NCI-H460 (cell line): ENCODE measurements at places on chromosomes 4 and X.
A peak's percentile ranks its signal among the peaks of the same experiment; 100 is the strongest.

- DNase-seq, result no peak
Observed at GRCh38 chr4:140568507-140569306, at the start of gene UCP1. Gene UCP1 (minus strand): TSS chr4:140568961. CDS start chr4:140568729, 232 bp downstream.

DNA sequence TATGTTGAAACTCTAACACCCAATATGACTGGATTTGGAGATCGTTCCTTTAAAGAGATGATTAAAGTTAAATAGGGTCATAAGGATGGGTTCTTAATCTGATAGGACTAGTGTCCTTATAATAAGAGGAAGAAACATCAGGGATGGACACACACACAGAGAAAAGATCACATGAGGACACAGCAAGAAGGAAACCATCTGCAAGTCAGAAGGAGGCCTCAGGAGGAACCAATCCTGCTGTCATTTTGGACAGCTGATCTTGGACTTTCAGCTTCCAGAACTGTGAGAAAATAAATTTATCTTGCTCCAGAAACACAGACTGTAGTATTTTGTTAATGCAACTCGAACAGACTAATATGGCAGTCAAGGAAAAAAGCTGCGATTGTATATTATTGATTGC lies 631.5 kb downstream of the PCDH7 start:
- DNase-seq, result no peak

GRCh38 chr4:80540349-80540748 lies 204.8 kb downstream of the CFAP299 start:
- DNase-seq, result no peak

GRCh38 chr4:89283226-89284009 lies 24.2 kb downstream of the GPRIN3 start:
- DNase-seq, result peak; percentile 82

GRCh38 chr4:107518076-107518475 lies 202.0 kb downstream of the PAPSS1 start:
- DNase-seq, result no peak

- no peak for DNase-seq
Observed at GRCh38 chr4:16411501-16412085, 185.3 kb upstream of the TAPT1 start.

DNA sequence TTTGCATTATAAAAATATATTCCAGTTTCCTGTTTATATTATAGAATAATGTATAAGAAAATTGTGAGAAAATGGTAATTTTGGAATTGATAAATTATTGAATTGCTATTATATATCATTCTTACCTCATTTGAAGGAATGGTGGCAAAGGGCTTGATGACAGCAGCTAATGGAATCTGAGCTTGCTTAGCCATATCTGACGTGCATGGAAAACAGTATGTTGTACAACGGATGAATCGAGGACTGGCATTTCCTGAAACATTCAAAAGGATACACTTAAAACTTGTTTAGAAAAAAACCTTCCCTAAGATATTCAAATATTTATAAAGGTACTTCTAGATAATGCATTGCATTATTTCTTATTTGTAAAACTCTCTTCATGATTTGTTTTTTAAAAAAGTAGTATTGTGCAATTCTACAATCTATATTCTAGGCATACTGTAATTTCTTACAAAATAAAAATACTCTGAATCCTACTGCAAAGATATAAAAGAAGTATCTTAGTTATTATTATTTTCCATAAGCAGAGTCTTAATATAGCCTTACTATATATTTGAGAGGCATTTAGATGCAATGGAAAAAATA lies 38.3 kb downstream of the SEC24D start:
- no peak for DNase-seq

- peak; percentile 68 for DNase-seq
Observed at GRCh38 chr4:73573794-73574528, 46.3 kb downstream of the RASSF6 start.

DNA sequence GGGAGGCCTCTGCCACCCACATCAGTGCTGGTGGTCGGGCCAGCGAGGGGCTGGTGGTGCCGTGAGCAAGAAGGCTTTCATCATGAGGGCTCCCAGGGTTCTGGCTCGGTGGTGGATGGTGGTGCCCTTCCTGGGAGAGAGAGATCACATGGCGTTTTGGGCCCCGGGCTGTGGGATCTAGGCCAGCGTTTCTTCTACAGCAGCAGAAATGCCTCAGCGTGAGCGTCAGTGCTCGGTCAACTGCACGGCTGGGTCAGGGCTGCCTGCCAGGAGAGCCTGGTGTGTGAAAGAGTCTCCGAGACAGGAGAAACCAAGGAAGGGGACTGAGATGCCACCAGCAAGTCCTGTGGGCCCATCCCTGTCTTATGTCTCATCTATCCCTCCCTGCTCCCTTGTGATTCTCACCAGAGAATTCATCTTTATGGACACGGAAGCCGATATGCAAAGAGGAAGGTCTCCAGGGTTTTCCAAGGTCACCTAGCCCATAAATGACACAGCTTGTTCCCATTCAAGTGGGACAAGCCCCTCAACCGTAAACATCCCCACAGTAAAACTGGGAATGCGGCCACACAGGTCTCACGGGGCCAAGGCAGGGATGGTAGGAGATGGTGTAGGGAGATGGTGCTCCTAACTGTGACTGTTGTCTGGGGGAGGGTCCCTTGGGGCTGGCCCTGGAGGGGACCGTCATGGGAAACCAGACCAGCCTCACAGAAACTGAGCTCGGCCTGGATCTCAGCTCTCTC lies 99.2 kb downstream of the SORCS2 start:
- no peak for DNase-seq
